GF-D8 (cell line): ENCODE measurements at places on chromosomes 12 and 14.

DNA sequence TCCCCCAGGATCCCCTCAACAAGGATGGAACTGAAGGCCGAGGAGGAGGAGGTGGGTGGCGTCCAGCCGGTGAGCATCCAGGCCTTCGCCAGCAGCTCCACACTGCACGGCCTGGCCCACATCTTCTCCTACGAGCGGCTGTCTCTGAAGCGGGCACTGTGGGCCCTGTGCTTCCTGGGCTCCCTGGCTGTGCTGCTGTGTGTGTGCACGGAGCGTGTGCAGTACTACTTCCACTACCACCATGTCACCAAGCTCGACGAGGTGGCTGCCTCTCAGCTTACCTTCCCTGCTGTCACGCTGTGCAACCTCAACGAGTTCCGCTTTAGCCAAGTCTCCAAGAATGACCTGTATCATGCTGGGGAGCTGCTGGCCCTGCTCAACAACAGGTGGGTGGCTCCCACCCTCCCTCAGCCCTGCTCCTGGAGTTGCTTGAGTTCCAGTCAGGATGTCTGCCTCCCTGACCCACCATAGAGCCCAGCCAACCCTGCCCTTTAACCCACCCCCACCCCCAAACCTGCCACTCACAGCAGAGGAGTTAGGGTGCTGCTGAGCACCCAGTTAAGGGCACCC is 1.4 kb downstream of the ASIC1 start:
- no peak for DNase-seq

DNA sequence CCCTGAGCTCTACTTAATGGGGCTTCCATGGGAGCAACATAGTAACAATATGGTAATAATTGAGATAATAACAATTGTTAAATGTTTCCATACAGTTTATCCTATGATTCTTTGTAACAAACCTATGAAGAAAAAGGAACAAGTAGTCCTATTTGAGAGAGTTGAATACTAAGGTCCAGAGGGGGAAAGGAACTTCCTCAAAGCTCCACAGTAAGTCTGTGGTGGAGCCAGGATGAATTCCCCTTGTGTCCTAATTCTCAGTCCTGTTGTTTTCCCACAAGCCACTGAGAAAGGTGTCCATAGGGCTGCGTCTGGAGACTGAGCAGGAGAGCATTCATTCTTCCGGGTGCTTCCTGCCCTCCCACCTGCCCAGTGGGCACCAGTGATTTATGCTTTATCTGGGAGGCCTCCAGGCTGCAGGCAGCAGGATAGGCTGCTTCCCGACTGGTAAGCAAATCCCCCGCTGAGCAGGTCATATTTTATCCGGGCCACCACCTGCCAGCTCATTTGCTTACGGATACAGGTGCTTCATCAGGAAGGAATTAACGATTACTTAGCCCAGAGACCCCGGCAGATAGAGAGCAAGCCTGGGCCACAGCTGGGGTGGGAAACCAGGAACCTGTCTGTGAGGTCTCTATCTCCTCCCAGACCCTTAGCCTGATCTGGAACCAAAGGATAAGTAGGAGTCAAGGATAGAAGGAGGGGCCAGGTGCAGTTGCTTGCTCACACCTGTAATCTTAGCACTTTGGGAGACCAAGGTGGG is 33.9 kb upstream of the FAM222A start:
- DNase-seq = no peak

DNA sequence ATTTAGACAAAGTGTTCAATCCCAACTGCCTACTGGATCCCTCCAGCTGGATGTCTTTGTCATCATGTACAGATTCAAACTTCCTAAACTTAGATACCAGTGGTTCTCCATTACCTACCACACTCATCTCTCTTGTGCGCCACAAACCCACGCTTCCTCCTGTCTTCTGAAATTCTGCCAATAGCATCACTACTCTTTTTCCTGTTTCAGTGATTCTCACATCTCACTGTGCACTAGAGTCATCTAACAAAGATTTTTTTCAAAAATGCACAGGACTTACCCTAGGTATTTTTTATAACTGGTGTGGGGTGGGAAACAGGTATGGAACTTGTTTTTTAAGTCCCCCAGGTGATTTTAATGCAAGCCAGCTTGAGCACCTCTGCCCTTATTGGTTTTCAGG is 5.9 kb downstream of the PSMB5 start:
- no peak for DNase-seq

GRCh38 chr14:95256002-95256775 is 63.5 kb downstream of the CLMN start:
- no peak for DNase-seq

DNA sequence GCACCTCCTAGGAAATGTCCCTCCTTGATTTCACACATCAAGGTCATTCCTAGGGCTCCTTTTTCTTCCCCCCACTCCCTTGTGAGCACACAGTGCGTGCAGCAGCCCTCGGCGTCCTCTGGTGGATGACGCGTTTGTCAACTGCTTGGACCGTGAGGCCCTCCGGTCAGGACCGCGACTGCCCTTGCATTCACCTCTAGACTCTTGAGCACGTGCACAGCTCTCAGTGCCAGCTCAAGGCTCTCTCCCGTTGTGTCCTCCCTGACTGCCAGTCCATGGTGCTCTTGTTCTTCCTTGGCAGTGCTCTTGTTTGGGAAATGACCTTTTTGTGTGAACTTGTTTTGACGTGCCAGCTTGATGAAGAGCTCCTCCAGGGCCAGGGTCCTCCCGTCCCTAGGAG is 67.9 kb downstream of the TSPAN9 start:
- DNase-seq = no peak

- no peak for DNase-seq
Observed at GRCh38 chr12:685388-685787, 22.1 kb upstream of the NINJ2 start.

DNA sequence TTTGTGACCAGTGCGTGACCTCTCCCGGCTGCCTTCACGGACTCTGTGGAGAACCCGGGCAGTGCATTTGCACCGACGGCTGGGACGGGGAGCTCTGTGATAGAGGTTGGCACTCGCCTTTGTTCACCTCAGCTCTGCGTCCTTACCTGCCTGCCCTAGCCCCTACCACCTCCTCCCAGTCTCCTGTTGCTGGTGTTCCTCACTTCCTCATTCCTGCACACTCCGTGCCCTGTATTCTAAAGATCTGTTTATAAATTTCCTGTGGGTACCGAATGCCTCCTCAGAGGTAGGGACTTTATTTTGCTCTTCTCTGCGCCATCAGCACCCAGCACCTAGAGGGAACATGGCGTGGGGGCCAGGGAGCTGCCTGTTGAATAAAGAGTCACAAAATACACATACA is 2.3 kb downstream of the DLK1 start:
- DNase-seq = no peak

DNA sequence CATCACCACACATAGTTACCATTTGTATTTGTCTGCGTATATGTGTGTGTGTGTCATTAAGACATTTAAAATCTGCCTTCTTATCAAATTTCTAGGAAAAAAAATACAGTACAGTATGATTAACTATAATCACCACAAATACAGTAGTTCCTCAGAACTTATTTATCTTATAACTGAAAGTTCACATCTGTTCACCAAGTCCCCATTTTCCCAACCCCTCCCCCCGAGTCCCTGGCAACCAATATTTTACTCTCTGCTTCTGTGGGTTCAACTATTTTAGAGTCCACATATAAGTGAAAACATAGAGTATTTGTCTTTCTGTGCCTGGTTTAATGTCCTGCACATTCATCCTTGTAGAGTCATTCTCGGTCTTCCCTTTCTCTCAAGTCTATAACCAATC is 12.3 kb downstream of the CAPS2 start:
- DNase-seq = no peak

GRCh38 chr12:46266382-46266791 is 2.5 kb downstream of the SLC38A1 start:
- no peak for DNase-seq

DNA sequence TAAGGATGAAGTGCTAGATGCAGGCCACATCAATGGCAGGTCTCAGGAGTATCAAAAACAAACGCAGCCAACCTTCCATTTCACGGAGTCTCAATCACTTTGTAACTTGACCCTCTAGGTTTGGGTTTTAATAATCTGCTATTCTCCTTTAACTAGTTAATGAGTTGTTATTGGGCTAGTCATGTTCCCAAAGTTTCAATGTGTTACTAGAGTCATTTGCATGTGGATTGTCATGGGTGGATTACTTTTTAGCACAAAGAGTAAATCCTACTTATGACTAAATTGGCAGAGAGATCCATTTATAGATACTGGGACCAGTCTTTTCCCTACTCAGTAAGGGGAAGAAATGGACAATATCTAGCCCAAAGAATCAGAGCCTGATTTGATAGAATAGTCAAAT is 151.0 kb downstream of the BCAT1 start:
- DNase-seq = no peak

DNA sequence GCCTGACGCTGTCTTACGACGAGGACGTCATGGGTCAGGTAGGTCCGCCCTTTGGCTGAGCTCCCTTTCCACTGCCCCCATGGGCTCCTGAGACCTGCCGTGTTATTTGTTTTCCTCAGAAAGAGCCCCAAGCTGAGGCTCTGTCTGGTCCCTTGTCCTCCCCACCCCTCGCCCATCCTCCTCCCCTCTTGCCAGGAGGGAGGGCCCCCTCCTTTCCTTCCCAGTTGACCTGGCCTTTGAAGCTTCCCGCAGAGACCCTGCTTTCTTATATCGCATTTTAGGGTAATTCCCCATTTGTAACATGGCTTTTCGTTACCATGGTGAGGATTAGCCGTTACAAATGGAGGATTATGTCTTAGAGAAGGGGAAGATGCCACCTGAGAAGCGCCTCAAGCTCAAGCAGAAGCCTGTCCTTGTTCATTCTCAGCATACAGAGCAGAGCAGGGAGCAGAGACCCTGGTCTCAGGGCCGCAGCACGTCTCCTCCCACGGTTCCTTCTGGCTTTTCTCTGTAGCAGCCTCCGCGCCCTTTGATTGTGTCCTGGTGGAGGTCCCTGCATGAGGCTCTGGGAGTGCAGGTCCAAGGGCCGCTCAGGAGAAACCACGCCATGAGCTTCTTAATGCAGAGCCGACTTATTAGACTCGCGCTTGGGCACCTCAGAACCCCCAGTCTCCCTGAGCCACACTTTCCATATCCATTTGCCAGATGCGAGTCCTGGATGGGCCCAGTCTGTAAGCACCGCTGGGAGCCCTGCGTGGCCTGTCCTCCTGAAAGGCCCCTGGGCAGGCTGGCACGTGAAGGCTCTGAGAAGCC is 47.2 kb downstream of the UBE3B start:
- DNase-seq = no peak

DNA sequence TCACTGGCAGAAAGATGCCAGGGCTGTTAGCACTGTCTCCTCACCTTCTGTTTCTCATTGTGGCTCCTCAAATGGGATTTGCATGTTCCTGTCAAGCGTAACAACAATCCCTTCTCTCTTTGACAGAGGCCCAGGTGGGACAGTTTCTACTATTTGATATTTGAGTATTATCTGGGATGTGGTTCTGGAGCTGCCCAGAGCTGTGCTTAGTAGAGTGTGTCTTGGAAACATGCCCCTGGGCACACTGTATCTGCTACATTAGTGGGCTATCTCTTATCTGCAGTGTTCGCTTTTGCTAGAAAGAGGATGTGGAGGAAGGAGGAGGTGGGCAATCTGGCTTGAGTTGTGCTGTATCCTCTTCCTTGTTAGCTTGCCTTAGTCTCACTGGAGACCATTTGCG is 3.8 kb upstream of the ACADS start:
- DNase-seq = no peak

- no peak for DNase-seq
Observed at GRCh38 chr14:105622329-105622955, 96.1 kb downstream of the TMEM121 start.

DNA sequence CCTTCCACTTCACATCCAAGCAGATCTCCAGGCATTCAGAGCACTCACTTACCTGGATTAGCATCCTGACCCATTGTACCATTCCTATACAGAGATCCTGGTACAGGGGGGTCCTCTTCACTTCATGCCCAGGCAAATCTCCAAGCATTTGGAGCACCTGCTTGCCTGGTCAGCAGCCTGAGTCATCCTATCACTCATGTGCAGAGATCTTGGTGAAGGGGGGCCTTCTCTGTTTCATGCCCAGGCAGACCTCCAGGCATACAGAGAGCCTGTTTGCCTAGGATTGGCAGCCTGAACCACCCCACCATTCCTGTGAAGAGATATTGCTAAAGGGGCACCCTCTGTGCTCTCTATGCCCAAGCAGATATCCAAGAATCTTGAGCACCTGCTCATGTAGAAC is 111.1 kb upstream of the CCDC175 start:
- no peak for DNase-seq

- DNase-seq = no peak
Observed at GRCh38 chr12:121205491-121205890, 4.4 kb upstream of the P2RX4 start.

DNA sequence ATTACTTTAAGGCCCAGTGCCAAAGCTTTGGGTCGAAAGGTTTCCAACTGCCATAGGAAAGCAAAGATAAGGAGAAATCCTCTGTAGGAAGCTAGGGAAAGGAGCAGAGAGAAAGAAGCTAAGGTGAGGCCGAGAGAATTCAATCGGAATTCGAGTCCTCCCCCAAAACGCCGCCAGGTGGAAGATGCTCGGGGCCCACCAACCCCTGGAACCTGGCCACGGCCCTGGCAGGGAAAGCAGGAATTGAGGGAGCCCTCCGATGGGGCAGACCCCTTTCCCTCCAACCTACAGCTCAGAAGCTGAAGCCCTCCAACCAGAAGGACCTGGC is 498 bp downstream of the GMFB start:
- DNase-seq = no peak

GRCh38 chr14:27078191-27078590 is 480.4 kb upstream of the NOVA1 start:
- no peak for DNase-seq

DNA sequence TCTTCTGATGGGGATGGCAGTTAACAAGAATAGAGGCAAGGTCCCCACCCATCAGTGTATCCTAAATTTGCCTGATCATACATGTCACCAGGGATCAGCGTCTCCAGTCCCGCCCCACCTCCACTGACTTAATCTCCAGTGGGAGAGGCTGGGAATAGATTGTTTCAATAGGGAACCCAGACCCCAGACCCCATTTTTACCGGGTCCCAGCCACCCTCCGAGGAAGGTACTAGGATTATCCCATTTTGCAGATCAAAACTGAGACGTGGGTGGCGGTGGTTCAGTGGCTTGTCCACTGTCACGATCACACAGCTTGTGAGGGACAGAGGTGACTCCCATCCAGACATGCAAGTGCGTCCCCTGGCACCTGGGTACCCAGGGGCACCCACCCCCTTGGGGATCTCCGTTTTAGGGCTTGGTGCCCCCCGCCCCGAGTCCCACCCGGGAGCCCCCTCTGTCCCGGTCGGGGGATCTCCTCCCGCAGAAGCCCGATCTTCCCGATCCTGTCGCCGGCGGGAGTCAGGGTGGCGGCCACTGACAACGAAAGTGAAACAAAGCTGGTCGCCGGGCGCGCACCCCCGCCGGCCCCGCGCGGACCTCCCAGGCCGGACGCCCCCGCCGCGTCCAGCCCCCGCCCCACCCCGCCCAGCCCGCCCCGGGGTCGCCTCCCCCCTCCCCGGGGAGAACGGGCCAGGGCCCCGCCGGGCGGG is 523 bp downstream of the WSB2 start:
- no peak for DNase-seq
